ENCODE measurements at places on chromosomes 7 and 10. TPM values are rescaled to one million over a fixed set of nuclear protein-coding genes. Genes with fewer than 3 reads are reported as not detected.

The RTKN2 gene
- 0.22 TPM for total RNA-seq

The TCAF2 gene
- 10.7 TPM for total RNA-seq

The CPA4 gene
- 1.3 TPM for total RNA-seq

The GRM3 gene
- not detected for total RNA-seq

The NPC1L1 gene
- total RNA-seq, result not detected

The HMX3 gene
- total RNA-seq, result not detected

The ST8SIA6 gene
- not detected for total RNA-seq

The ZNF777 gene
- total RNA-seq, result 8.6 TPM

Measured in placental epithelial cell (primary cell).